Stimulated activated naive B cell treated with anti-CD40 and anti-IgM and Interleukin-4, amounts not matched to agents 10 μg/mL and 1 μg/mL and 100 μg/mL, for 72 hours (primary cell): ENCODE measurements at places on chromosomes 11 and 22.
A peak's percentile ranks its signal among the peaks of the same experiment; 100 is the strongest.

- DNase-seq: peak; percentile 7
Measured at GRCh38 chr11:12901272-12901671, 107.8 kb upstream of the RASSF10 start.

DNA sequence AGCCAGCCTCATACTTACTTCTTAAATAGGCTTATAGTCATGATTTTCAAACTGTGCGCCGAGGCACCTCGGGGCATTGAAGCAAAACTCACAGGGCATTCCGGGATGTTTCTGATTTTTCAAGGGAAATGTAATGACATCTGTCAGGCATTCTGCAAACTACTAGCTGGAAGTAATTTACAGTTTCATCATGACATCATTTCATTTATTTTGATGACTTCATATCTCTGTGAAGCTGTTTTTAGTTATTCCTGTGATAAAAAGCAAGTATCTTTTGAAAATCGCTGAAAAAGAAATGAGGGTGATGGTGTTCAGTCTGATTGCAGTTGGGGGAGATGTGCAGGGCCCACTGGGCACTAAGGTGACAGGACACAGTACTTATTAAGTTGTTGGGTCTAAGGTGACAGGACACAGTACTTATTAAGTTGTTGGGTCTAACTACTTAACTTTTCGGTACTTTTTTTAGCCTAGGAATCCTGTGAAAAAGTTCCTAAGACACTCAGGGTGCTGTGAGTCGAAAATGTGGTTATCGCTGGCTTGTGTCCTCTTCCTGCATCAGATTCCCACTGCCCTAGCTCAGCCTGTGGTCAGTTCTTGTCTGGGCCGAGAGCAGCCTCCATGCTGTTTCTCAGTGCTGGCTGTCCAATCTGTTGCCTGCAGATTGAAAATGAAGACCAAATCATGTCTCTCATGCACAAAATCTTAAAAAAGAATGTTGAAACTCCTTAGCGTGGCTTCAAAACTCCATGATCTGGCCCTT is 42.6 kb downstream of the APLP2 start:
- DNase-seq: no peak

GRCh38 chr11:121928597-121929580 is 187.1 kb downstream of the BLID start:
- DNase-seq: no peak

- no peak for DNase-seq
Measured at GRCh38 chr22:46907241-46908215, 145.1 kb downstream of the TBC1D22A start.
